ENCODE measurements at places on chromosomes 1 and 21.

- no peak for DNase-seq
- H3K4me1 ChIP-seq, result no peaks in the 10 kb centered on the region
- H3K4me3 ChIP-seq, result no peak overlapping the region
- no peaks in the 10 kb centered on the region for H3K36me3 ChIP-seq
- no peak overlapping the region for H3K27ac ChIP-seq
- no peaks in the 10 kb centered on the region for H3K27me3 ChIP-seq
Observed at GRCh38 chr1:239833723-239834122, 258.0 kb upstream of the FMN2 start.

DNA sequence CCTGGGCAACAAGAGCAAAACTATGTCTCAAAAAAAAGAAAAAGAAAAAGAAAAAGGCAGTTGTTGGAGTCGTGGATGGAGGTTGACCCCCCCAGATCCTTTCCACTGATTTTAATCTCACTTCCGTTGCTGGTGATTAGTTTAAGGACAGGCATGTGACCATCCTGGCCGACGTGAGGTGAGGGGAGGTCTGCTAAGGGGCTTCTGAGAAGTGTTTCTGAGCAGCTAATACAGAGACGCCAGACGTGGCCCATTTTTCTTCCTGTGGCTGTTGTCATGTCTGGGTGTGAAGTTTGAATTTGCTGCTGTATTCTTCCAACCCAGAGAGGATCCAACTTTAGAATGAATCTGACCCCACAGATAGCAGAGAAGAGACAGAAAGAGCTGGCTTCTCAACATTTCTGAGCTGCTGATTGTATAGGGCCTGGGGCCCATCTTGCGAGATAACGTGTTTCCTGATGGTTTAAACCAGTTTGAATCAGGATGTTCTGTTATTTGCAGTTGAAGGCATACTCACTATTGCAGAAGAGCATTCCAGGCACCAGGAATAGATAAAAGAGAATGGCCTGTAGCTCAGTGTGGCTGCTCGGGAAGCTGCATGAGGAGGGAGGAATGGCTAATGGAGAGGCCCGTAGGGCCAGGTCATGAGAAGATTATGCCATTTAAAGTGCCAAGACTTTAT lies 22.8 kb upstream of the SSBP3 start:
- no peak overlapping the region for H3K4me3 ChIP-seq
- DNase-seq, result no peak
- H3K4me1 ChIP-seq, result peaks cover 1% of the 10 kb centered on the region
- no peaks in the 10 kb centered on the region for H3K27me3 ChIP-seq
- H3K36me3 ChIP-seq, result peaks cover 2% of the 10 kb centered on the region

DNA sequence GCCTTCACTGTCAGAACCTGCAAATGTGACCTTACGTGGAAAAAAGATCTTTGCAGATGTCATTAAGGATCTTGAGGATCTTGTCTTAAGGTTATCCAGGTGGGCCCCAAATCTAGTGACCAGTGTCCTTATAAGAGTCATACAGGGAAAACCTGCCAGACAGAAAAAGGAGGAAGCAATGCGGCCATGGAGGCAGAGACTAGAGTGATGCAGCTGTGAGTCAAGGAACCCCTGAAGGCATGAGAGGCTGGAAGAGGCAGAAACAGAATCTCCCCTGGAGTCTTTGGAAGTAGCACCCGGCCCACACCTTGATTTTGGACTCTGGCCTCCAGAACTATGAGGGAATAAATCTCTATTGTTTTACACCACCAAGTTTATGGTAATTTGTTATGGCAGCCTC lies 36.5 kb upstream of the DNASE2B start:
- peaks cover 7% of the 10 kb centered on the region for H3K27me3 ChIP-seq
- peaks cover 1% of the 10 kb centered on the region for H3K4me1 ChIP-seq
- no peak for DNase-seq
- no peaks in the 10 kb centered on the region for H3K36me3 ChIP-seq
- no peak overlapping the region for H3K4me3 ChIP-seq

GRCh38 chr1:43444151-43444828 lies 9.4 kb downstream of the HYI start:
- peak overlapping the region; percentile 65 for H3K27ac ChIP-seq
- no peaks in the 10 kb centered on the region for H3K27me3 ChIP-seq
- H3K4me1 ChIP-seq, result no peaks in the 10 kb centered on the region
- H3K4me3 ChIP-seq, result no peak overlapping the region
- no peak for DNase-seq

DNA sequence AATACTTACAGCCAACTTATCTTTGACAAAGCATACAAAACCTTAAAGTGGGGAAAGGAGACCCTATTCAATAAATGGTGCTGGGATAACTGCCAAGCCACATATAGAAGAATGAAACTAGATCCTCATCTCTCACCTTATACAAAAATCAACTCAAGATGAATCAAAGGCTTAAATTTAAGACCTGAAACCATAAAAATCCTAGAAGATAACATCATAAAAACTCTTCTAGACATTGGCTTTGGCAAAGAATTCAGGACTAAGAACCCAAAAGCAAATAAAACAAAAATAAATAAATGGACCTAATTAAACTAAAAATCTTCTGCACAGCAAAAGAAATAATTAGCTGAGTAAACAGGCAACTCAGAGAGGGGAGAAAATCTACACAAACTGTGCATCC lies 335.6 kb upstream of the PBX1 start:
- DNase-seq, result no peak
- no peaks in the 10 kb centered on the region for H3K4me1 ChIP-seq
- no peak overlapping the region for H3K4me3 ChIP-seq
- H3K27ac ChIP-seq, result no peak overlapping the region
- H3K27me3 ChIP-seq, result no peaks in the 10 kb centered on the region
- no peaks in the 10 kb centered on the region for H3K36me3 ChIP-seq

- peaks cover 9% of the 10 kb centered on the region for H3K27me3 ChIP-seq
- no peak for DNase-seq
- H3K4me1 ChIP-seq, result peaks cover 11% of the 10 kb centered on the region
Observed at GRCh38 chr1:58874757-58875755, 91.2 kb upstream of the JUN start.

GRCh38 chr21:46555225-46555617 lies 49.7 kb downstream of the S100B start:
- peak overlapping the region; percentile 91 for H3K27ac ChIP-seq
- H3K4me1 ChIP-seq, result peaks cover 40% of the 10 kb centered on the region

DNA sequence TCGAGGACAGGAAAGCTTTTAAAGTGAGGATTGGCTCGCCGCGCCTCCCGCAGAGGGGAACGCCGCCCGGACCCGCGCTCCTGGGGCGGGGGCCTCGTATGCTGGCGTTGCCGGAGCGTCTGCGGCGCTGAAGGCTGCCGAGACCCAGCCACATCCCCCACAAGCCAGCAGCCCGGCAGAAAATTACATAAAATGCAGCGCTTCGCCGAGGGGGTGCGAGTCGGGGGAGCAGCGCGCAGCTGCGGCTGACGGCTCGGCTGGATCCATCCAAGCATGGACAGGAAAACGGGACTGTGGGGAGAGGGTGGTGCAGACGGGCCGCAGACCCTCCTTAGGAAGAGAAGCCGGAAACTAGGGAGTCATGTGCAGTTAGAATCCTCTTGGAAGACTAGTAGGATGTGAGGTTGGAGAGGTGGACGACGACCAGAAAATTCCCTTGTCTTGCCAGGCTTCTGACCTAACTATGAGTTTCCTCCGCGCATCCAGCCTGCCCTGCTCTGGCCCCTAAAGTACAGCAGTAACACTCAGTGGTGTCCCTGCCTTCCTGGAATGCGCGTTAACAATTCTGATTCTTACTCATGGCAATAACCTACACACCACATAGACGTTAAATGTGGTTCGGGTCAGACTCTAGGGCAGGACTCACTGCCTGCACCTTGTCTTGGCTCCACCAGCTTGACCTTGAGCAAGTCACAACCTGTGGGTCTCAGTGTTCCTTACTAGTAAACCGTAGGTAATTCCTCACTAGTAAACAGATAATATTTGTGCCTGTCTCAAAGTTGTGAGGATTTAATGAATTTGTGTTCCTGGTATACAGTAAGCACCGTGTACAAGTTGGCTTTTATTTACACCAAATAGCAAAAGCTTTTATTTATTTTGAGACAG lies 953 bp upstream of the BRWD1 start:
- H3K27me3 ChIP-seq, result no peaks in the 10 kb centered on the region
- DNase-seq, result peak; percentile 44
- peak overlapping the region; percentile 83 for H3K27ac ChIP-seq
- H3K4me3 ChIP-seq, result peak overlapping the region; percentile 82
- H3K36me3 ChIP-seq, result peaks cover 43% of the 10 kb centered on the region

GRCh38 chr1:10738061-10739058 lies 58.1 kb downstream of the CASZ1 start:
- peaks cover 56% of the 10 kb centered on the region for H3K27me3 ChIP-seq
- DNase-seq, result no peak
- H3K27ac ChIP-seq, result no peak overlapping the region
- no peaks in the 10 kb centered on the region for H3K4me1 ChIP-seq
- H3K4me3 ChIP-seq, result no peak overlapping the region
- H3K36me3 ChIP-seq, result no peaks in the 10 kb centered on the region

DNA sequence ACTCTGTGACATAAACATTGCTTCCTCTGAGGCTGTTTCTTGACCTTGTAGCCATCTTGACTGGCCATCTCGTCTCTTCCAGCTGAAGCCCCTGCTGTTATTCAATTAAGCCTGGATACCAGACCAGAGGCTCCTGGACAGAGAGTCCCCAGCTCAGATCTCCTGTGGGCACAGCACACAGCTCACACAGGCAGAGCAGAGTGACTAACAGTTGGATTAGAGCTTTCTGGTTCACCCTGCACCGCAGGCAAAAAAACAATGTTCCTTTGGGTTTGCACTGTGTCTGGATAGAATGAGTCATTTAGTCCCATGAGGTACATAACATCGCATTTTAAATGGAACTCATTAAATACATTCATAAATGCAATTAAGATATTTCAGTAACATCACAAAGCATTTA lies 33.4 kb upstream of the USH2A start:
- no peaks in the 10 kb centered on the region for H3K27me3 ChIP-seq
- no peak for DNase-seq
- H3K27ac ChIP-seq, result no peak overlapping the region
- H3K4me1 ChIP-seq, result no peaks in the 10 kb centered on the region
- no peak overlapping the region for H3K4me3 ChIP-seq

- H3K36me3 ChIP-seq, result peaks cover 43% of the 10 kb centered on the region
- DNase-seq, result no peak
- H3K4me3 ChIP-seq, result no peak overlapping the region
- no peaks in the 10 kb centered on the region for H3K27me3 ChIP-seq
- H3K27ac ChIP-seq, result no peak overlapping the region
- no peaks in the 10 kb centered on the region for H3K4me1 ChIP-seq
Observed at GRCh38 chr1:21219674-21220073, 43.0 kb upstream of the EIF4G3 start.

DNA sequence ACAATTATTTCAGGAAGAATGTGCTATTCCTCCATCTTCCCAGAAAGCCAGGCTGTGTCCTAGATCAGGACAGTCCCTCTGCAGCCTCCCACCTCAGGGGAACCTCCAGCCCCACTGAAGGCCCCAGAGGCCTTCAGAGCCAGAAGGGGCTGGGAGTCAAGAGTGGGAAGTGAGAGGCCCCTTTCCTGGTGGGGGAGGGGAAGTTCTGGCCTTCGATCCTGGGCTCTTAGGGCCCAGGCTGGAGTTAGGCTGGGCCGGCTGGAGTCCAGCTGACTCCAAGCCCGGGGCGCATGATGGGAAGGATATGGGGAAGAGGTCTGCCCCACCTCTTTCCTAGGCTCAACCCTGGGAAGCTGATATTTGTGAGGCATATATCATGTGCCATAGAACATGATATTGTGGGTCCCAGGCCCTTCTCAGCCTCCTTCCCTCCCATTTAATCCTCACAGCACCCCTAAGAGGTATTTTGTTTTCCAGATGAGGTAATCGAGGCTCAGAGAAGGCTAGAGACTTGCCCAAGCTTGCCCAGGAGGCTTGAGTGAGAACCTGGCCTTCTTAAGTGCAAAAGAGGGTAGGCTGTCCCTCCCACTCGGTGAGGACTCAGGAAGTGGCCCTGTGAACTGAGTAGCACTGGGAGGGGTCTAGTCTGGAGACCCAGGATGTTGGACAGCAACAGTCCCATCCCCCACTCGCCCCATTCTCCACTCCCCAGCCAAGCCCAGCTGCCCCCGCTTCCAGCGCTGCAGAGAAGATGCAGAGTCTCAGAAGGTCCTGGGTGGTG lies 18.6 kb upstream of the HSPG2 start:
- H3K27me3 ChIP-seq, result peaks cover 23% of the 10 kb centered on the region
- H3K4me3 ChIP-seq, result no peak overlapping the region
- no peaks in the 10 kb centered on the region for H3K36me3 ChIP-seq
- no peak overlapping the region for H3K27ac ChIP-seq

DNA sequence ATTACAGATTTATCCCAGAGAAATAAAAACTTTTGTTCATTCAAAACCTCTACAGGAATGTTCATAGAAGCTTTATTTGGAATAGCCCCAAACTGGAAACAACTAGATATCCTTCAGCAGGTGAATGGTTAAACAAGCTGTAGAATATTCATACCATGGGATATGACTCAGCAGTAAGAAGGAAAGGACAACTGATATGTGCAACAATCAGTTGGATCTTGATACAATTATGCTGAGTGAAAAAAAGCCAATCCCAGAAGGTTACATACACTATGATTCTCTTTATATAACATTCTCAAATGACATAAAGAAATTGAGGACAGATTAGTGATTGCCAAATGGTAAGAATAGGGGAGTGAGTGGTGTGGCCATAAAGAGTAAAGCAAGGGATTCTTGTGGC lies 376.7 kb downstream of the S1PR1 start:
- H3K27ac ChIP-seq, result no peak overlapping the region
- no peaks in the 10 kb centered on the region for H3K4me1 ChIP-seq
- no peaks in the 10 kb centered on the region for H3K36me3 ChIP-seq
- no peak overlapping the region for H3K4me3 ChIP-seq
- DNase-seq, result no peak
- no peaks in the 10 kb centered on the region for H3K27me3 ChIP-seq

DNA sequence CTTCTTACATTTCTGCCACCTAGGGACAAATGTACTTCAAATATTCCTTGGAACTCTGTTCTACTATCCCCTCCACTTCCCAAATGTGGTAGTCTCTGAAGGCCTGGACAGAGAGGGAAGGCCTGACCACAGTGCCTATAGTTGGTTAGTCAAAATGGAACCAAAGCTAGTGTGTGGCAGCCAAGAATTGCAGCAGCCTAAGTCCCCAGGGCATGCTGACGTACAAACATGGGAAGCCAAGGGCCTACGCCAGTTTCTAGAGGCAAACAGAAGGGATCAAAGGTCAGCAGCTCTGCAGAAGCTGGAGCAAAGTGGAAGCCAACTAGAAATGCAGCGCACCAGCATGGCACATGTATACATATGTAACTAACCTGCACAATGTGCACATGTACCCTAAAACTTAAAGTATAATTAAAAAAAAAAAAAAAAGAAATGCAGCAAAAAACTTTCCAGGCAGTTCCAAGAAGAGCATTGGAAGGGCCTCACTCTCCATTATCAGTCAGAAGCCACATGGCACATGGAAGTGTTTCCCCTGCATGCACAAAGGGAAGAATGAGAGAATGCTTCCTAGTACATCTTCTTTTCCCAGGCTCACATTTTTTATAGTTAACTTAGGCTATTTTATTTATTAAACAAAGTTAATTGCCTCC lies 39.4 kb upstream of the GADD45A start:
- no peak for DNase-seq
- H3K36me3 ChIP-seq, result no peaks in the 10 kb centered on the region
- H3K4me3 ChIP-seq, result no peak overlapping the region
- H3K4me1 ChIP-seq, result no peaks in the 10 kb centered on the region
- H3K27ac ChIP-seq, result no peak overlapping the region

GRCh38 chr1:155979597-155980343 lies 1.4 kb upstream of the ARHGEF2 start:
- H3K4me3 ChIP-seq, result peak overlapping the region; percentile 97
- no peak for DNase-seq
- H3K27me3 ChIP-seq, result no peaks in the 10 kb centered on the region
- H3K36me3 ChIP-seq, result peaks cover 31% of the 10 kb centered on the region
